Stimulated activated CD4-positive, alpha-beta T cell treated with anti-CD3 and anti-CD28 coated beads, Interleukin-12 subunit alpha, Interleukin-12 subunit beta, amount 100 ng/mL, for 48 hours (primary cell): ENCODE measurements at places on chromosomes 12 and 14.
A peak's percentile ranks its signal among the peaks of the same experiment; 100 is the strongest.

DNA sequence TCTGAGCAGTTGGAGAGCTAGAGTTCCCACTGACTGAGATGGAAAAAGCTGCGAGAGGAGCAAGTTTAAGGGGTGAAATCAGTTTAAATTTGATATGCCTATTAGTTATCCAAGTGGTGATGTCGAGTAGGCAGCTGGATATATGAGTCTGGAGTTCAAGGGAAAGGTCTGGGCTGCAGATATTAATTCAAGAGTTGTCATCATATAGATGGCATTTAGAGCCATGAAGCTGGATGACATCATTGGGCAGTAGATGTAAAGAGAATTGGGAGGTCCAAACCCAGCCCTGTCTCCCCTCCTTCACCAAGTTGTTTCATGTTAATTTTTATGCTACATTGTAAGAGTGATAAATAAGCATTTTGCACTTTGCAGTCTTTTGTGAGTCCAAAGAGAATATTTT, 898.1 kb downstream of the GALC start:
- no peak for DNase-seq

- no peak for DNase-seq
Measured at GRCh38 chr14:74503291-74503937, 9.8 kb downstream of the ISCA2 start.

DNA sequence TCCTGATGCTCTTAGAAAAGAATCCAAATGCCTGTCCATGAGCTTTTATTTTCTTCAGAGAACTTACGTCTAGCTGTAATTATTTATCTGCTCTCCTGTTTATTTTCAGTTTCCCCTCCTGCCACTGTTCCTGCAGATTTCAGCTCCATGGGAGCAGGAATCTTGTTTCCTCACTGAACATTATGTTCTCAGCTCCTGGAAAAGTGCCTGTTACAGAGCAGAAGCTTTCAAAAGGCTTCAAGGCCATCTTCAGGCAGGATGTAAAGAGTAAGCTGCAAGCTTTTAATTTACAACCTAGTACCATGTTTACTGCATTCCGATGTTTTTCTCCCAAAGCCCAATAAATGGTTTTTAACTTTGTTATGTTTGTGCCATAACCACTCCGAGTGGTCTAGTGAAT, 98.4 kb upstream of the BTG1 start:
- no peak for DNase-seq

DNA sequence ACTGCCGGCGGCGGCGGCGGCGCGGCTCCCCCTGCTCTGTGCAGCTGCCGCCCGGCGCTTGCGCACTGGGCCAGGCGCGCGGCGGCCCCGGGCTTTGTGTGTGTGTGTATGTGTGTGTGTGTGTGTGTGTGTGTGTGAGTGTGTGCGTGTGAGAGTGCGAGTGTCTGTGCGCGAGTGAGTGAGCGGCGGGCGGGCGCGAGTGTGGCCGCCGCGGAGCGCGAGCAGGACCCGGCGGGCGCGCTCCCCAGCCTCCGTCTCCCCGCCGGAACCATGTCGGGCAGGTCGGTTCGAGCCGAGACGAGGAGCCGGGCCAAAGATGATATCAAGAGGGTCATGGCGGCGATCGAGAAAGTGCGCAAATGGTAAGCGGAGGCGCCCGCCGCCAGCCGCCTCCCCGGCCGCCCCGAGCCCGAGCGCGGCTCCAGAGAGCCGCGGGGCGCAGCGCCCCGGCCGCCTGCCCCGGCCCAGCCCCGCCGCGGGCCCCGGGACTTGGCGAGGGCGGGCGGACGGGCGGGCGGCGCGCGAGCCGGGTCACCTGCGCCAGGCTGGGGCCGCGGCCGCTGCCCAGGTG, at the start of gene BCL7A:
Gene BCL7A, plus strand, starts transcription at position 63 of the 571 bp plus-strand sequence. Its CDS starts 208 bp downstream, at position 271.
- peak; percentile 31 for DNase-seq

DNA sequence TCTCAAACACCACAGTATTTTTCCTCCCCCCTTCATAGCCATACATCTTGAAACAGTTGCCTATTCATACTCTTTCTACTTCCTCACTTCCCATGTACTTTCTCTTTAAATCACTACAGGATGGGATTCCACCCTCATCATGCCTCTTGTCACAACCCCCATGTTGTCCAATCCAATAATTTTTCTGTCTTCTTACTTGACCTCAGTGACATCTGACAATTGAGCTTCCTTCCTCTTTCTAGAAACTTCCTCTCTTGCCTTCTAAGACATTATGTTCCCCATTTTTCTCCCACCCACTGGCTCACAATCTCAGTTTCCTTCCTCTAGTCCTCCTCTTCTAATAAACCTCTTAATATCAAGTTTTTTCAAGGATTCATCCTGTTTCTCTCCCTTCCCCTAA, 5.3 kb downstream of the C2CD5 start:
- no peak for DNase-seq

DNA sequence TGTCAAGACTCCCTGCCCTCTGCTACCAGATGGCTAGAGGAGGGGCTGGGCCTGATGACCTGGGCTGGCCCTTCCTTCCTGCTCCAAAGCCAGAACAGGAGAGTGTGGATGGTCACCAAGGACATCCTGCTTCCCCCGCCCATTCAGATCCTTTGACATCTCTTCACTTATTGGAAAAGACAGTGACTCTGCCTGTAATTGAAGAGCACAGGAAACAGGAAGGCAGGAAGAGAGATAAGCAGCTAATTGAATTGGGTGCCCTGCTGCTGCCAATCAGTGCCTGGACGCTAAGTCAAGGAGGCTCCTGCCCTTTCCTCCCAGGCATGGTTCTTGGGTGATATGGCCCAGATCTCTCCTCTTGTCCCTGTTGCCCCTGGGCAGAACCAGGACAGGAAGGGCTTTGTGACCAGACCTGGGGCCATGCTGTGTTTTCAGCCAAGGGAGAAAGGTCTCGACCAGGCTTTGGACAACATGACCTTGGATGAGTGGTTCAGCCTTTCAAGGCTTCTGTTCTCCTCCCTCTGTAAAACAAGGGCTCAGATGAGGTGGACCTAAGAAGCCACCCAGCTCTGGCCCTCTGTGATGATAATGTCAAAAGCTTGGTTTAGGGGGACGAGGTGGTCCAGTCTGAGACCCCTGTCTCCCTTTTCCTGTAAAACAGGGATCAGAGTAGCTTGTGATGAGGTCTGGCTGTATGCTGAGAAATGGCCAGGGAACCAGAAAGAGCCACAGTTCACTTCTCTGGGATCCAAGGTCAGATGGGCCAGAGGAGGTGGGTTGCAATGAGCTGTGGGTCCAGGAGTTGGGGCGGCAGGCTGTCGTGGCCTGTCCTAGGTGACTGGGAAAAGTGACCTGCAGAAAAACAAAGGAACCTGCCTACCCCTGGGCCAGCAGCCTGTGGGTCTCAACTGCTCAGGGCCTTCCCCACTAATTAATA, 38.8 kb downstream of the FAM222A start:
- DNase-seq, result no peak

GRCh38 chr12:46267575-46267824, 1.3 kb downstream of the SLC38A1 start:
- peak; percentile 19 for DNase-seq

- no peak for DNase-seq
Measured at GRCh38 chr12:132638541-132639408, 20.2 kb downstream of the P2RX2 start.

DNA sequence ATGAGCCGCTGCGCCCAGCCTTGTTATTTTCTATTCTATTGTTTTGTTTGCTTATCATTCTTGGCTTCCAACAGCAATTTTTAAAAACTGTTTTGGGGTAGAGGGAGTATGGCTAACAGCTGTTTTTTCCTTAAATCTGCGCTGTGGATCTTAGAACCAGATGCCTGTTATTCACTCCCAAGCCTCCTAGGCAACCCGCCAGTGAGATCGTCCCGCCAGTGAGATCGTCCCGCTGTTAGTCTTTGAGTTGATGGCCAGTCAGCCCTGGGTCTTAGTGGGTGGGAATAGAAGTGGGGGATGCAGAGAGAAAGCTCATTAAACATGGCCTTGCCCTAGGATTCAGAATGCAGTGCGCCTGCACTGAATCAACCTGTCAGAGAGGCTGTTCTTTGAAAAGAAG, 67.3 kb upstream of the BICD1 start:
- DNase-seq, result no peak

GRCh38 chr12:58741226-58741625, 179.1 kb downstream of the LRIG3 start:
- no peak for DNase-seq

GRCh38 chr14:81169711-81170103, 51.1 kb downstream of the GTF2A1 start:
- DNase-seq, result no peak

GRCh38 chr14:105902131-105902898, 375.9 kb downstream of the TMEM121 start:
- no peak for DNase-seq

GRCh38 chr14:50608302-50608851, 48.4 kb downstream of the ATL1 start:
- DNase-seq, result no peak

- no peak for DNase-seq
Measured at GRCh38 chr12:131345521-131346436, 365.1 kb upstream of the SFSWAP start.

DNA sequence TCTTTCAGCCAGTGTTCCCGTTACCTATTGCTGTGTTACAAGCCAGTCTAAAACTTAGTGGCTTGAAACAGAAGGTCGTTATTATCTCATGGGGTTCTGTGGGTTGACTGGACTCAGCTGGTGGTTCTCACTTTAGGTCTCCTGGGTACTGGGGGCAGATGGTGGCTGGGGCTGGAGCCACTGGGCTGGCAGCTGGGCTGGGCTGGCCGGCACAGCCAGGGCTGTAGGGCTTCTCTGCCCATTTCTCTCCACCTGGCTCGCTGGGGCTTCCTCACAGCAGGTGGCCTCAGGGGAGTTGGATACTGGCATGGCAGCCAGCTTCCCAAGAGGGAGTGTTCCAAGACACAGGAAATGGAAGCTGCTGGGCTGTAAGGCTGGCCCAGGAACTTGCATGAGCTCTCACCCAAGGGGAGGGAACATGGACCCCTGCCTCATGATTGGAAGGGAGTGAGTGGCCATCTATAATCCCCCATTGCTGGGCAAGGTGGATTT, 27.0 kb downstream of the TUNAR start:
- no peak for DNase-seq

DNA sequence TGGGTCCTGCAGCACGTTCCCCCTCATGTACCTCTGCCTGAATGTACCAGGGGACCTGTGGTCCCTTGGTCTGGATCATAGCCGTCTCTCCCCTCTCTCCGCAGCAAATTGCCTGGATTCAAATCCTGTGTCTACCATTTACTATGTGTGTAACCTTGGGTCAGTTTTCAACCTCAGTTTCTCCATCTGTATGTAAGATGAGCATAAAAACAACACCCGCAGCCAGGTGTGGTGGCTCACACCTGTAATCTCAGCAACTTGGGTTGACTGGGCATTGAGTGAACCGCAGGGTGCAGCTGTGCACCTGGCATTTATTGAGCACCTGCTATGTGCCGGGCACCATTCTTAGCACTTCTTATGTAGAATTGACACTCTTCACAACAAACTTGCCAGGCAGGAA, 14.1 kb downstream of the CYP46A1 start:
- DNase-seq, result no peak

GRCh38 chr14:94290197-94290596, 2.9 kb downstream of the SERPINA10 start:
- DNase-seq, result no peak

DNA sequence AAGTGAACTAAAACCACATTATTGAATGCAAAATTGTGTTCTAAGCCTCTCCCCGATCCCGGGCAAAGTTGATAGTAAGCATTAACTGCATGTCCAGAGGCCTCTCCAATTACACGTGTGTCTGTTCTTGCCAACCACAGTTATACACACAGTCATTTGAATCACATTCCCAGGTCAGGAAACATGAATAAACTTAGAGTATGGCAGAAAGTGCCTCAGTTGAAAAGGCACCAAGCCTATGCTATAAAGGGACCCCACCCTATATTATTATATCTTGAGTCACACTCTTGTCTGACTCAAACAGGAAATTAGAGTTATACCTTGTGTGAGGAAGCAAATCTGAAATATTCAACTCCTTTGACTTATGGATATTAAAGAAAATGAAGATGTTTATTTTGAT, 128.3 kb upstream of the STXBP6 start:
- no peak for DNase-seq

DNA sequence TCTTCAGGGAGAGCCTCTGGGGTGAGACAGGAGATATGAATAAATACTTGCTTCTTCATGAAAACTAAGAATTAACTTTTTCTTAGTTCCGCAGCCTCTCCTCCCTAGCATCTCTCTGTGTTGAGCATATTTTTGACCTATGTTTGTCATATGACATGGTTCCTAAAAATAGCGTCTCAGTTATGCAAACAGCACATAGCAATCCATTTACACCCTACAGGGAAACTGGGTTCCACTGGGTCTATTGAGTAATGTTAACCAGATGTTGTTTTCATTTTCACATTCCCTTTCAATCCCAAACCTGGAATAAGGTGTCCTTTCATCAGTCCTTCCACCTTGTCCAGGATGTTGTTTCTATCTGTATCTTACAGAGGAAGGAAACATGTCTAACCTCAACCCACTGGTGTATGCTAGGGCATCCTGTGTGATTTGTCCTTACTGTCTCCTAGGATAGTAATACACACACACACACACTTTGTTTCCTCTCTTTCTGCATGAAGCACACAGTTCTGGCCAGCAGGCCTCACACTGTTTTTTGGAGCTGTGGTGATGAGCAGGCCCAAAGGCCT, 1543.5 kb downstream of the AACS start:
- DNase-seq, result no peak

- no peak for DNase-seq
Measured at GRCh38 chr12:62335057-62335456, 74.9 kb downstream of the USP15 start.

DNA sequence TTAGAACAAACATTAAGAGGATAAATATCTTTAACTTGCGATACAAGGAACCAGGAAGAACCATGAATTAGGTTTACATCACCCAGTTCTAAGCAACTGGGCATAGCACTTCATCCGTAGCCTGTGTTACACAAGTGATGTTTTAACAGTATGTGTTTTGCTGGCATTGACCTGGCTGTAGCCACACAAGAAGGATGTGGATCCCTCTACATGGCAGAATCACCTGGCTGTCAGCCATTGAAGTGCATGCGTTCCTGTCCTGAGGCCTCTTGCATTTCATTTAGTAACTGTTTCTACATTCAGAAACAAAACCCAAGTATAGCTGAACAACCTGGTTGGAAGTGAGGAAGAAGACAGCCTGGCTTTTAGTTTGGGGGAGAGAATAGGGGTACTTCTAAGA, 72.2 kb downstream of the TGFB3 start:
- no peak for DNase-seq

DNA sequence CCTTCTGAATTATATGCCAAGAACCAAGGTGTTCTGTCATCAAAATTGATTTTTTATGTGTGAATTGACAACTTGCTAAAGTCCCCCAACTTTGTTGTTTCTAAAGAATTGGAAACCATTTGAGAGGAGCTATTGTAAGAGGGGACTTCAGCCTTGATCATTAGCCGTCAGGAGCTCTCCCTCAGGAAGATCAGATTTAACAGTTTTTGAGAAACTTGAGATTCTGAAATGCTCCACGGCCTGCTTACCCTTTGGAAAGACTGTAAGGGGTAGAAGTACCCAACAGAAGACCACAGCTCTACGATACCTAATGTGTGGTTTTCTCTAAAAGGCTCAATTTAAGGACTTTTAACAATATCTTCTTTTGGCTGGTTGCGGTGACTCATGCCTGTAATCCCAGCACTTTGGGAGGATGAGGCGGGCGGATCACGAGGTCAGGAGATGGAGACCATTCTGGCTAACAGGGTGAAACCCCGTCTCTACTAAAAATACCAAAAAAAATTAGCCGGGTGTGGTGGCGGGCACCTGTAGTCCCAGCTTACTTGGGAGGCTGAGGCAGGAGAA, 51.1 kb downstream of the BAZ2A start:
- no peak for DNase-seq
